ENCODE measurements at places on chromosomes 11 and 22.

DNA sequence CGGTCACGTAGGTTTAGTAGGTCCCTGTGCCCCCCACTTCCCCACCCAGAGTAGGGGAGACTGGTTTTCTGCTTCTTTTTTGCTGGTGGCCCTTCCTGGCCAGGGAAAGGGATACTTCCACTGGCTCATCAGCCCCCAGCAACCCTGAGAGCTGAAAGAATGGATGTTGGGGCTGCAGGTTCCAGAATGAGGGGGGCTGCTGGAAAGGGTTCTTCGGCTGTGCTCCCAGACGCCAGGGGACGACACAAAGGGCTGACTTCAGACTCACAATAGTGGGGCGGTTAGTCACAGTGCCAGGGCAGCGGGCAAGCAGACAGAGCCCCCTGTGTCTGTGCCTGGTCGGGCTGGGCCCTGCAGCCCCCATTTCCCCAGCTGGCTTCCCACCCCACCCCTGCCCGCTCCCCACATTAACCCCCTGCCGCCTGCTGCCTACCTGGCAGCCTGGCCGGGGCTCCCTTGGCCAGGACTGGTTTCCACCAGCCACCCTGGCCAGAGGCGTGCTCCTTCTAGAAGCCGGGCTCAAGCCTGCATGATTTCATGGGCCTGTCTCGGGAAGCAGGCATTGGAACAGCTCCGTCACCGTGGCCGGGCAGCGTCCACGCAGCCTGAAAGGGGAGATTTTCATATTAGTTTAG, 79.1 kb upstream of the WNT7B start:
- DNase-seq: no peak

GRCh38 chr11:62353841-62354240, 16.6 kb downstream of the ASRGL1 start:
- DNase-seq: no peak

DNA sequence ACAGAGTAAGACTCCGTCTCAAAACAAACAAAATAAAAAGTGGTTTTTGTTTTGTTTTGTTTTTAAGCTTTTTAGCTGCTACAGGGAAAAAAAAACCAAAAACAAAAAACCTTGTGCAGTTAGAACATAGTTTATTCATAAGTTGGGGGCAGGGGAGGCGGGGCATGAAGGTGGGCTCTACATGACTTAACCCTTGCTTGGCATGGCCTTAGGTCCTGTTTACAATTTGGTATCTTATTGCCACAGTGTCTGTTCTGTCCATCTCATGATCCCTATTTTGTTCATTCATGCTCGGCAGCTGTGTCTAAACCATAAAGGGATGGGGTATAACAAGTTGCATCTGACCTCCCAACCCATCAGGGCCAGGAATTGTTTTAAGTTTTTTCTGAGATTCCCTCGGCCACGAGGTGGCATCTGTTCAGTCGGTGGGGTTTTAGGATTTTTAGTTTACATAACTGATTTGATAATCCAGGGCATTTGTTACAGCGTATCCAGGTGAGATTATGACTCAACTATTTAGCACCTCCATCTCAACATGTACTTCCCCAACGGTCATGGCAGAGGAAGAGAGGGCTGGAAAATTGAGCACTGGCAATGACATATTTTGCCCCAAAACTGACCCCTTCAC, 6.9 kb downstream of the AP5B1 start:
- no peak for DNase-seq

DNA sequence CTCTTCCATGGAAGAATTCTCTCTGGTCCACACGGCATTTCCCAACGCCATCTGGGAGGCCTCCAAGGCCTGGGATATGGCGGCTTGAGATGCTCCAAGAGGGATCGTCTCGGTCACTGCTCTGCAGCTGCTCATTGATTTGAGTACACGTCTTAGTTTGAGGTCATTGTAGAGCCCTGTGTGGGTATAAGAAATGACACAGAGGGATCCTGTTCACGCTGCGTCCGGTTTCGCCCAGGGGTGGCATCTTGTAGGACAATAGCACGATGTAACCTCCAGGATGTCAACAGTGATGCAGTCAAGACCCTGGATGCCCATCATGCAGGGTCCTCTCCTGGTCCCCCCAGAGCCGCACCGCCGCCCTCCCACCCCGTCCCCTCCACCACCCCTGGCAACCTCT, 564.6 kb downstream of the BRD1 start:
- DNase-seq: no peak

GRCh38 chr11:38517991-38518390, 1920.0 kb upstream of the RAG2 start:
- DNase-seq: no peak

Measured in activated CD4-positive, alpha-beta T cell treated with anti-CD3 and anti-CD28 coated beads, Interleukin-2, amount 50 U/mL, for 48 hours (primary cell).